Activated CD4-positive, alpha-beta T cell treated with anti-CD3 and anti-CD28 coated beads, Interleukin-2, amount 10 ng/mL, durations not matched to agents 24 days and 14 days (primary cell): ENCODE measurements at places on chromosomes 3 and 15.

DNA sequence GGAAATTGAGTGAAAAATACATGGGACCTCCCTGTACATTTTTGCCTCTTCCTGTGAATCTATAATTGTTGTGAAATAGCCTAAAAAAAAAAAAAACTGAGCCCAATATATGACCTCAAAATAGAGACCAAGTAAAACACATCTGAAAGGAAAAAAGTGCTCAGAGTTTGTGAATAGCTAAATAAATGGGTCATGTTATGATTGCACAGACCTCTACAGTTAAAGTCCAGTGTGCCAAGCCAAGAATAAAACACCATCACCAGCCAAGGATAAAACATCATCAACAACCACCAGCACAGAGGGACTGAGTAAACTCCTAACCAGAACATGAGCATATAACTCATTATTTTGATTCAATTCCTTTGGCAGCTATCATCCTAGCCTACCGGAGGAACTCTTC, 115.6 kb upstream of the AGTR1 start:
- no peak for DNase-seq

DNA sequence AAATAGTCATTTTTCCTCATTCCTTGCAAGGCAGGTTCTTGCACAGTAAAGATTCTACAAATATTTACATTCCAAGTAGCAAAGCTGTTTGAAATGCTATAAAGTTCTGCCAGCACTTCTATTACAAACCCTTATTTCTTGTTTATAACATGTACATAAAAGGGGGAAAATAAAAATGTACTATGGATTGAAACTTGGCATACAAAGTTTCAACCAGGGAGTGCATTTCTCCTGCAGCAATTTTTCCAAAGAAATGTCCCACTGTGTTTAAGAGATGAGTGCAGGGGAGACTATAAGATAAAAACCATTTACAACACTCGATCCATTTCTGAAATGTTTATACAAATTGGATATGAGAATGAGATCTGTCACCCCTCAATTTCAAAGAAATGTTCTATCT, 3.3 kb downstream of the CNTN3 start:
- DNase-seq, result no peak

DNA sequence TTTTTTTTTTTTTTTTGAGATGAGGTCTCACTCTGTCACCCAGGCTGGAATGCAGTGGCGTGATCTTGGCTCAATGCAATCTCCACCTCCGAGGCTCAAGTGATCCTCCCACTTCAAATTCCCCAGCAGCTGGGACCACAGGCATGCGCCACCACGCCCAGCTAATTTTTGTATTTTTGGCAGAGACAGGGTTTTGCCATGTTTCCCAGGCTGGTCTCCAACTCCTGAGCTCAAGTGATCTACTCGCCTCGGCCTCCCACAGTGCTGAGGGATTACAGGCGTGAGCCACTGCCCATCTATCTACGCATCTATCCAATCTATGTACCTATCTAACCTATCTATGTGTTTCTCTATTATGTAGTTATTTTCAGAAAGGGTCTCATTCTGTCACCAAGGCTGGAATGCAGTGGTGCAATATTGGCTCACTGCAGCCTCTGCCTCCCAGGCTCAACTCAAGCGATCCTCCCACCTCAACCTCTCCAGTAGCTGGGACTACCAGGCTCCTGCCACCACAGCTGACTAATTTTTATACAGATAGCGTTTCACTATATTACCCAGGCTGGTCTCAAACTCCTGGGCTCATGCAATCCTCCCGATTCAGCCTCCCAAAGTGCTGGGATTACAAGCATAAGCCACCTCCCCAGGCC, 20.2 kb upstream of the GPX1 start:
- DNase-seq, result no peak

DNA sequence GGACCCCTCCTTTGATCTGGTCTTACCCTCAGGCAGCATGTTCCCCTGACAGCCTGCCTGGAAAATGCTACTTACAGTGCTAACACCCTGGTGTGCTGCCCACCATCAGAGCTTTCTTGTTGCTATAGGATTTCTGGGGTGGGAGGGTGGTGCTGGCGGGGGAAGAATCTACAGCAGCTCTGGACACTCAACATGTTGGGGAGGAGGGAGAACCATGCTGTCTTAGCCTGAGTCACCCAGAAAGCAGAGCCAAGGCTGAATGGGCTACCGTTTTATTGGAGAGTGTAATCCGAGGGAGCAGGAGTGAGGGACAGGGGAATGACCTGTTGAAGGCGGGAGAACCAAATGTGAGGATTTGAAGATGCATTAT, 45.6 kb downstream of the MFSD1 start:
- no peak for DNase-seq

GRCh38 chr3:145490088-145491048, 670.6 kb downstream of the PLOD2 start:
- DNase-seq, result no peak

DNA sequence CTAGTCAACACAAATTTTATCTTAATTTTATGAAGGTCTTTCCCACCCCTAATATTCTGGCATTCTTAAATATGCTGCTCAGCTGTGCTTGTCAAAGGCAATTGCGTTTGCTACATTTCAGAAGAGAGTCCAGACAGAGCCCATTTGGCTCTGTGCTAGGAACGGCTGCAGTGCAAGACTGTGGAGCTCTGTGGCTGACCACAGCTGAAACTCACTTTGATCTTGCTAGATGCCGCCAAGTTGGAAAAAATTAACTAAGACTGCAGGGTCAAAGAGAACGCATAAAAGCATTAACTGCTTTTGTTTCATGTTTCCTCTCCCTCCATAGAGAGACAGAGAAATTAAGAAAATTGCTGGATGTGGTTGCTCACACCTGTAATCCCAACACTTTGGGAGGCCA, 7.6 kb upstream of the PPP1R2 start:
- DNase-seq, result peak; percentile 80

- DNase-seq, result peak; percentile 69
These were observed 44.4 kb upstream of the FAN1 start for GRCh38 chr15:30859091-30859874.

DNA sequence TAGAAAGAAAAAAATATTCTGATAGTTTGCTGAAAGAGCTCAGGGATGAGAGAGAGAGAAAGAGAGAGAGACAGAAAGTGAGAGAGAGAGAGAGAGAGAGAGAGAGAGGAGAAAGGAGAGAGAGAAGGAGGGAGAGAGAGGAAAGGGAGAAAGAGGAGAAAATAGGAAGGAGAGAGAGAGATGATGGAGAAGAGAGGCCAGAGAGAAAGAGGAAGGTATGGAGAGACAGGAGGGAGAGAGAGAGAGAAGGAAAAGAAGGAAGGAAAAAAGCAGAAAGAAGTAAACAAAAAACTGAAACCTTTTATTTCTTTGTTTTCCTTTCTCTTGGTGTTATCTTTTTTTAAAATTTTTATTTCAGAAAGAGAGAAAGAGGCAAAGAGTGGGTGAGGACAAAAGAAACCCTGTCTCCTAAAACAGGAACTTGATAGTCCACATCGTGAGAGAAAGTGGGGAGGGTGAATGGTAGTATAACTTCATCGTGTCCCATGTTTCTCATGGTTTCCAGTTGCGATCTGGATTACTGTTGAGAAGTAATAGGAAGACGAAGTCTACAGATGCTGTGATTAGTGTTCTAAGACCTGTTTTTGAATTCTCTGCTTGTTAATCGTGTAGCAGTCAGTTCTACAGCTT, 279.7 kb downstream of the LPP start:
- DNase-seq, result no peak

DNA sequence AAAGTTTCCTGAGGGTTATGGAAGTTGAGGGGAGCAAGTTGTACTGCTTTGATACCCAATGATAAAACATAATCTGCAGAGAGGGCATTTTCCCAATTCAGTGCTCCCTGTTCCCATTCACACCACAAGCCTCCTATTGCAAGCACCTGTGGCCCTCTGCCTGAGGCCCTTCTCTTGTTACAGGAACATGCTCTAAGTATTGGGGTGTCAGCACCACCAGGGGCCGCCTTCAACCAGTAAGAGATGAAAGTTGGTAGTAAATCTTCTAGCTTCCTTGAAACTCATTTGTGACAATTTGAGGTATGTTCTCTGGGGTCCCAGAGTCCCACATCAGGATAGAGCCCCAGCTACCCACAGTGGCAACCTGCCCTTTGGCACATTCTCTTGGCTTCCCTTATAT, 265.4 kb upstream of the ARHGEF26 start:
- DNase-seq, result no peak

GRCh38 chr15:28961391-28961790, 75.6 kb downstream of the APBA2 start:
- no peak for DNase-seq

DNA sequence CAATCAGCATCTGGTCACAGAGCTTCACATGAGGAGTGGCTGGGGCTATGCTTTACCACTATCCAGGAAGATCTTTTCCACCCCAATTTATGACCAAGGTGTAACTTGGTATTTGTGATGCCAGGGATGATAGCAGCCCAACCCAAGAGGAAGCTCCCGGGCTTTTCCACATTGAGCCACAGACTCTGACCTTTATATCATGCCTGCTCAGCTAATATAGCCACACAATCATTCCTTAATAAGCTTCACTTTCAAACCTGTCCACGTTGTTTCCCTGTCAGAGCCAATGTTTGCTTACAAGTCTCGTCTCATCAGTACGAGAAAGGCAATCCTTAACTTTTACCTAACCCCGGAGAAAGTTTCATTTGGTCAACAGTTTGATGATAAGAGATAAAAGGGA, 330.9 kb downstream of the SHQ1 start:
- DNase-seq, result no peak

GRCh38 chr3:38007754-38008090, 17.1 kb downstream of the VILL start:
- no peak for DNase-seq

DNA sequence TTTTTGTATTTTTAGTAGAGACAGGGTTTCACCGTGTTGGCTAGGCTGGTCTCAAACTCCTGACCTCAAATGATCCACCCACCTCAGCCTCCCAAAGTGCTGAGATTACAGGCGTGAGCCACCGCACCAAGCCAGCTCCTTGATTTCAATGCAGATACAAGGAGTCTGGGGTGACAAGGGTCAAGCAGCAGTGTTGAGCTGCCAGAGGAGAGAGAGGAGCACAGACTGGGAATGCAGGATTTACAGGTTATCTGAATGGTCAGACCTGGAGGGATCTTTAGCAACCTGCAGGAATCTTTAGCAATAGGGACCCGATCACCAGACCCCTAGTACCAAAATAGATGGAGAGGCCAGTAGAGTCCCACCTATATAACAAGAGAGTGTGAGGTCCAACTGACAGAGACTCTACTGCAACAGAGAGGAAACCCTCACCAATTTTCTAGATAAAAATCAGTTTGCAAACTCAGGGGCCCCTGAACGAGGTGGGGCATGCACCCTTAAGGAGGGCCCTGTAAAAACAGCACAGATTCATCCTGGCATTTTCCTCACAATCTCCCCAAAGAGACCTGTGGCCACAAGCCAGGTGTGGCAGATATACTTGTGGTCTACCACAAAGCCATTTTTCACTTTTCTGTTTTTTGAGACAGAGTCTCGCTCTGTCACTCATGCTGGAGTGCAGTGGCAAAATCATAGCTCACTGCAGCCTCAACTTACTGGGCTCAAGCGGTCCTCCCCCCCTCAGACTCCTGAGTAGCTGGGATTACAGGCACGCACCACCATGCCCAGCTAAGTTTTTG, 10.7 kb upstream of the SHISA5 start:
- DNase-seq, result peak; percentile 88

DNA sequence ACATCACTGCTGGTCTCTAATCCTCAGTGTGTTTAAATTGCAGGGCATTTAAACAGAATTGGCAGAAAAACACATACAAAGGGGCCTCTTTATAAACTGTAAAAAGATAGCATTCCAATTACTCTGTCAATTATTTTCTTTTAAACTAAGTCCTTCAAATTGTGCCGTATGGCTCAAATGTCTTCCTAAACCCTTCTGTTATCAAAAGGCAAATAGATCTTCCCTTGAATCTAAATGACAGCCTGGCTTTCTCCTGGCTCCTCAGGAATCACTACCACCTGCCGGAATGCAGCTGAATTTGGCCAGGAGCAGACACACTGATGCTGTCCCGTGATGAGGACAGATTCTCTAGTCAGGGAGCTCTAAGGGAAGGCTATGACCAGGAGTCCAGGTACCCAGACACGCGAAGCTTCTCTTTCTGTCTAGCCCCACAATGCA, 85.6 kb downstream of the IGF2BP2 start:
- no peak for DNase-seq

DNA sequence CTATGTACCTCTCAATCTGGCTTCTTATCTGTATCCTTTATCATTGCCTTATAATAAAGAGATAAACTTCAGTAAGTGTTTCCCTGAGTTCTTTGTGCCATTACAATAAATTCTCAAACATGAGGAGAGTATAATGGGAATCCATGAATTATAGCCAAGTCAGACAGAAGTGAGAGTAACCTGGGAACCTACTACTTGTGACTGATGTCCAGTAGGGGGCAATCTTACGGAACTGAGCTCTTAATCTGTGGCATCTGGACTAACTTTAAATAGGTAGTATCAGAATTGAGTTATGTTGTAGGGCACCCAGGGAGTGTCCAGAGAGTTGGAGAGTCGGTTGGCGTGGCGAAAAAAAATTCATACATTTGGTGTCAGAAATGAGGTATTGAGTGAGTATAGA, 542.6 kb downstream of the ZBBX start:
- DNase-seq, result no peak

DNA sequence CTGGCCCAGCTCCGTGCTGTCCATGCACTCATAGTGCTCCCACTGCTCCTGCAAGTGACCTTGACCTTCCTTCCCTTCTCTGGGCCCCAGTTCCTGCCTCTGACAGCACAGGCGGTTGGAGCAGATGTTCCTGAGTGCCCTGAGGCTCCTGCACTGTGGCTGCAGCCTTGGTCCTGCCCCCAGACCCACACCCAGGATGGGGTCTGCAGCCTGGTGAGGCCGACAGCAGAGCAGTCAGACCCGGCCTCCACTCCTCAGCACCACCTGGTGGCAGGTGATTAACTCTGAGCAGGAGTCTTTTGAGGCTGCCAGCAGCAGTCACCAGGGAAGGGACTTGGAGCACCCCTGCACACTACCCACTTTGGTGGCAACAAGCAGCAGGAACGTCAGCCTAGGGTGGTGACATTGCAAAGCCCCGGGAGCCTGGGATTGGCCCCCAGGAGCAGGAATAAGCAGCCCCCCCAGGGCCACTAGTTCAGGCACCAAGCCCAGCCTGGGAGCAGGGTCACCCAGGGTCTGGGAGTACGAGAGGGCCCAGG, 64.6 kb downstream of the CYP11A1 start:
- DNase-seq, result peak; percentile 78

- DNase-seq, result no peak
These were observed 39.8 kb upstream of the NUDT16 start for GRCh38 chr3:131341761-131342160.

- DNase-seq, result no peak
These were observed 23.6 kb upstream of the KCNMB2 start for GRCh38 chr3:178512647-178513046.

GRCh38 chr15:89749054-89749453, 2.0 kb downstream of the MESP1 start:
- DNase-seq, result no peak
